IMR-90 (cell line): ENCODE measurements at places on chromosomes 5 and 9. TPM values are rescaled to one million over a fixed set of nuclear protein-coding genes. Genes with fewer than 3 reads are reported as not detected.

DNA sequence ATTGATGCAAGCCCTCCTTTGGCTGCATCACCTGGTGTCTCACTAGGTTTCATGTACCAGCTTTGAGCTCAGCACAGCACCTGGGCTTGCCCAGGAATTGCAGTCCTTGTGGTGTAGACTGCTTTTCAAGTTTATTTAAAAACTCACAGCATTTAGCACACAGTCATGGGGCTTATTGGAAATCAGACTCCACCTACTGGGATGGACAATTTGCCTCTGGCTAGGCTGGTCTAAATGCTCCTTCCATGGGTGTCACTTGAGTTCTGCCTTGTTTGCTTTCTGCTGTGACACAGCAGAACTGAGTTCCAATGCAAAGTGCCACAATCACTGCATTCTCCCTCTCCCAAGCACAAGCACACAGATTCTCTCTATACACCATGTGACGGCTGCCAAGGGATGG lies 453.3 kb downstream of the GABRG2 start:
- no peak for DNase-seq

GRCh38 chr5:145506185-145506850 lies 328.8 kb downstream of the PRELID2 start:
- no peak for DNase-seq

GRCh38 chr5:84063041-84063440 lies 321.6 kb downstream of the EDIL3 start:
- no peak for DNase-seq

Gene FCN2
- total RNA-seq, result not detected in 2 replicates

DNA sequence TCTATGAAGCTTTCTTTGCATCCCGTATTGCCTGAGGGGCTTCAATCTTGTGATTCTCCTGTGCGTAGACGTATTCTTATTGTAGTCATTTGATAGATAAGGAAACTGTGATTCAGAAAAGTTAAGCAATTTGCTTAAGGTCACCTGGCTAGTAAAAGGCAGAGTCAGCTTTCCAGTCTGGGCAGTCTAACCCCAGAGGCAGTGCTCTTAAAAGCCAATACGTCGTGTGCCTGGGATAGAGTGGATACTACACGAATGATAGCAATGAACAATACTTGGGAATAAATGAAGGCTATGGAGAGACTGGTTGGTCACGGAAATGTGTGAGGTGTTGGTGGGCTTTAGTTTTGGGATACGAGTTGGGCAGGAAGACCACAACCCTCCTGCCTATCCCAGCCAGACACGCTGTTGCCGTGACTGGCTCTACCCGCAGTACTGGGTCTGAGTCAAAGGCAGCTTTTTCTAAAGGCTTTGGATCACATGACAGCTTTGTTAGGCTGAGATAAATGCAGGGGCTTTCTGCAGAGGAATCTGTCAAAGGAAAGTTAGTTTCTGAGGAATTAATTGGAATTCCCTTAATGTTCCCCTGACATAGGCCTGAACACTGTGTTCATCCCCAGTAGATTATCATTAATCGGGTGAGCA lies 302.6 kb downstream of the KIF4B start:
- no peak for DNase-seq
